ENCODE measurements at places on chromosomes 2 and 18.

GRCh38 chr2:135144343-135144742 lies 92.3 kb downstream of the RAB3GAP1 start:
- DNase-seq = no peak

DNA sequence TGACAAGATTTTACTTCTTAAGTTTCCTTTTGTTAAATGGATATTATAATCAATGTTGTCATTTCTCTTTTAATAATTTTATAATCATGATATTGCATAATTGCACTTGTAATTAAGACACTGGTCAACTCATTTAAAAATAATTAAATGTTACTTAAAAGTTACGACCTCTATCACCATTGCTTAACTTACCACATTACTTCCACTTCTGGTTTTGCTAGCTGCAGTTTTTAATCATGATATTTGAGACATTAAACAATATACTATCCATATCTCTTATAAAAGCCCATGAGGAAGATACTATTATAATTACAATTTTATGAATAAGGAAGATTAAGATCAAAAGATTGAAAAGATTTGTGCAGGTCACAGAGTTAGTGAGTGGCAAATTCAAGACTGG lies 502.0 kb downstream of the RNF144A start:
- DNase-seq = peak; percentile 7

- no peak for DNase-seq
These were observed 46.2 kb downstream of the UNC80 start for GRCh38 chr2:209817844-209818271.

- DNase-seq = no peak
These were observed 35.9 kb downstream of the EPC2 start for GRCh38 chr2:148680462-148680861.

DNA sequence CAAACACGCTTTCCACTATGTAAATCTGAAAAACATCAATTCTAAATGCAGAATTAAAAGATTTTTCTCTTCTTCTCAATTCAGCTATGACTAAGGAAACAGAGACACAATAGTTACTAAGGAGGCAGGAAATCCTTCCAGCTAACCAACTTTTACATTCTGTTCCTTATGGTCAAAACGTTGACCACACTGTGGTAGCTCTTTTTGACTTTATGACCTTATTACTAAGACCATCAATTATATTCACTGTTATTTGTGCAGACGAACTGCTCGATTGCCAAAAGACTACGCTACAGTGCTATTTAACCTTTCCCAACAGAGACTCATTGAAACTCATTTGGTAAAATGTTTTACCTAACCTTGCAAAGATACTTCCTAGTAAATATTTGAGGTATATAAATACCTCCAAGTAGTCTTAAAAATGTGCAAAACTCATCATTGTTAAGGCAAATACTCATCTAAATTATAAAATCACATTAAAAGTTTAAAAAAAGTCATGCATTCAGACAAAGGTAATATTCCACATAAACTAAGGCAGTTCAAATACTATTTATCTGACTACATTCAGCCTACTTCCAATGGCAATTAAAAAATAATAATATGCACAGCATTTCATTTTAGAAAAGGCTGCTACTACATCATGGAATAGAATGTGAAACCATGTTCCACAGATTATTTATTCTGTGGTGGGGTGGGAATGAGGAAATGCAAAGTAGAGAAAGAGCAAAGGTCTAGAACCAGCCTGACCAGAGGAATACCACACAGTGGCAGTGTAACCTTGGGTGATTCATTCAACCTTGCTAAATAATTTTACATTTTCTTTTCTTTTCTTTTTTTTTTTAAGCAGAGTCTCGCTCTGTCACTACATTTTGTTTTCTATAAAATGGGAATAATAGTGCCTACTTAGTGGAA lies 139.9 kb downstream of the THADA start:
- DNase-seq = peak; percentile 48

DNA sequence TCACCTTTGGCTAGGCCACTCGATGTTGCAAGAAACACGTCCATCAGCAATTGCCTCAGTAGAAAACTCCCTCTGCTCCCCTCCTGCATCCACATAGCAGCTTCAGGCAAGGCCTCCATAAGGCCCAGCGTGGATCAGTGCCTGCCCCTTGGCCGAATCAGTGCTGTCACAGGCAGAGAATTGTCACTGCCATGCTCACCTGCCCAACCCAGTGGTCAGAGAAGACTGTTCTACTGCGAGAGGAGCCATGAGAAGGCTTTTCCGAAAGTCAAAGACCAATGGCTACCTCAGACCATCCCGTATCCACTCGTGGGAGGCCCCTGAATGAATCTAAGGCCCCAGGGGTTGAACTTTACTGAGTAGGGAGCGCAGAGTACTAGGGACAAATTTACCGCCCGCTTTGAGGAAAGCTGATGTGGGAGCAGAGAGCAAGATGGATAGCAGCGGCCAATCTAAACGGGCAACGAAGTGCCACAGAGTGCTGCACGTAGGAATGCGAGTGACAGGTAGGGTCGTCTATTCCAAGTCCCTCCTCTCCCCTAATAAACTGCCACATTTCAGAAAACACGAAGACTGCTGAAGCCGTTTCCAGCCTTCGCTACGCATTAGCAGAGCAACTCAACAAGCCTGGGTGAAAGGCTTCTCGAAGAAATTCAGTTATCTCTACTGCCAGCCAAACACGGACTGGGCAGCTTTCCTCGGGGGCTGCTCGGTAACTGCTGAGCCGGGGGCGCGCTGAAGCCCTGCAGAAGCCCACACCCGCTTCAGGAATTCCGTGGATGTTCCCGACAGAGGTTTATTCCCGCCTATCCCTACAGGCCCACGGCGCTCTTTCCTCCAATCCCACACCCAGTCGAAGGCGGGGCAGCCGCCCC lies 968 bp upstream of the RALBP1 start:
- no peak for DNase-seq

DNA sequence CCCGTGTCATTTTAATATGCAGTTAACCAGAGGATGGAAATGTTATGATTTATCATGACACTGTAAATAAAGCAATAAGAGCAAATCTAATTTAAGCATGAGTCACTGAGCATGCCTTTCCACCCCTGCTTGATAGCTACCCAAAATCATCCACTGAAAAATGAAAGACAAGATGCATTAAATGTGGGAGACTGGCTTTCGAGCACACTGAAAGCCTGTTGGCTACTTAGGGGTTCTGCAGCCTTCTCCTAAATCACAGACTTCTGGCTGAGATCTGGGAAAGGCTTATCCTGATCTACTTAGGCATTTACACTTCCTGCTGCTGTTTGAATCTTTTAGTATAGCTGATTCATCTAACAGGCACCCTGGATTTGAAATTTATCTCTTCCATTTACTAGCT lies 778.3 kb upstream of the CDH7 start:
- DNase-seq = no peak

DNA sequence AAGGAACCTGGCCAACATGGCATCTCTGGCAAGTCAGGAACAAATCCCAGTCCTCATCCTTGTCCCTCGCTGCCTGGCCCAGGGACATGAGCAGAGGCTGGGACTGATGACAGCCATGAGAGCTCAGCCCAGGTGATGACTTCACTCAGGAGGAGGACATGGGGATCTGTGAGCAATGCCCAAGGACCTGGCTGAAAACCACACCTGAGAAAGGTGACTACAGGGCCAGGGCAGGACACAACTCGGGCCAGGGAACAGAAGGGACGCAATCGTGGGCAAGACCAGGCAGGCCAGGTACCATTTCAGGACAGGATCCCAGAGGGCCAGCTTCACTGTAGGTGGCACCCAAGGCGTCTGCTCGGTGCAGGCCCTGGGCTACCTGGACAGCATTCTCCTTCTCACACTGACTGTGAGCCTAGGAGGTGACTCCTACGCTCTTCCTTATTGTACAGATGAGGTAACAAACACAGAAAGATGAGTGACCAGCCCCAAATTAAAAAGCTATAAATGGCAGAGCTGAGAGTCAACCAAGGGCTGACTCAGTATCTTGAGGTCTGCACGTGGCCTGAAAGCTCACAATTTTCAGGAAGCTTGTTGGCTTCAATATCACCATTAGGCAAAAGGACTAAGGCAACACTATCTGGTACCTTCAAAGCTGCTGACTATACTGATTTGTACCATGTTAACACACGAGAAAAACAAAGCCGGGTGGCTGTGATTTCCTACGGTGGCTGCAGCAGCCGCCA lies 141.1 kb downstream of the EIPR1 start:
- DNase-seq = no peak

GRCh38 chr18:41645589-41646360 lies 309.3 kb upstream of the PIK3C3 start:
- peak; percentile 61 for DNase-seq

DNA sequence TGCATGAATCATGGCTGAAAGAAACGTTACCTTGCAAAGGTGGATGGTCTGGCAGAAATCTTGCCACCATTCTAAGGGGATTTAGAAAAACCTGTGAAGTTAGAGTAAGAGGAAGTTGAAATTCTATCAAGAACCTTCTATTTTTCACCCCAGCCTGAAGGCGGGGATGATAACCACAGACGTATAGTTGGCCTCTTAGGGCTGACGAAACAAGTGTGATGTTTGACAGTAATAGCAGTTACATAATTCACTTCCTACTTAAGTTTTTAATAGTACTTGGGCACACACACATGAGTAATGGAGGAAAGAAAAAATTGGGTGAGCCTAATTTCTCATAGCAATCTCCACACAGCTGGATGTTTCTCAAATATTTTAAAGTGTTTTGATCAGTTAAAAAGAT lies 336.6 kb upstream of the SALL3 start:
- DNase-seq = peak; percentile 23

GRCh38 chr2:37764739-37765138 lies 93.3 kb upstream of the CDC42EP3 start:
- no peak for DNase-seq

GRCh38 chr2:222311319-222311977 lies 12.7 kb upstream of the PAX3 start:
- DNase-seq = no peak

DNA sequence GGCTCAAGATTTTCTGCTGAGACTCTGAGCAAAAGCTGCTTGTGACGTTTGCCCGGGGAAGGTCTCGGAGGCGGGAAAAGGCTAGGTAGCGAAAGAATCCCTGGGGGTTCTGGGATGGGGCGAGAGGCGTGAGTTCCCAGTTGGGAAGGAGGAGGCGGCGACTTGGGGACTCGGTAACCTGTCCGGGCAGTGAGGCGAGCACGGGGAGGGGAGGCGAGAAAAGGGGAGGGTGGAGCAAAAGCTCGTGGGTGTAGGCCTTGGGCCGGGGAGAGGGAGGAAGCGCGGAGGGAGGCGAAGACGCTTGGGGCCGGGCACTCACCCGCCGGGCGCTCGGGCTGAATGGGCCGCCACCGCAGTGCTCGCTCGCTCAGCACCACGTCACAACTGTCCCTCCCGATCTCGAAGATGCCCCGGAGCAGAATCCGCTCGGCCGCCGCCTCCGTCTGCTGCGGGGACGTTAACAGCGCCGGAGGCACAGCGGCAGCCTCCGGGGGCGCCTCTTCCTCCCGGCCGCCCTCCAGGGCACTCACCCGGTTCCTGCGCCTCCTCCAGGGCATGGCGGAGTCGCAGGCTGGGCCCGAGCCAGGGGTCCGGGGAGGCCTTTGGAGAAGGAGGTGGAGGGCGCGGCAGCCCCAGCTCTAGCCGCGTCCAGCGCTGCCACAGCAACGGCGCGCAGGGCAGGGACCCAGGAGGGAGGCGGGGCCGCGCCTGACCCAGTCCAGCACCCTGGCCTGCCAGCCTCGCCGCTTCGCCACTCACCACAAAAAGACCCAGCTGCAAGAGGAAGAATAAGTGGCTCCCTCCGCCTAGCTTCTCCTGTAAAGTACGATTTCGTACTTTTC lies at the start of gene CERKL:
TSS of gene CERKL (minus strand) at position 656 of the 842 bp plus-strand sequence. CDS start at position 557, 99 bp downstream.
- no peak for DNase-seq

GRCh38 chr2:200203381-200203827 lies 103.1 kb upstream of the SPATS2L start:
- no peak for DNase-seq

GRCh38 chr2:56230156-56230555 lies 46.4 kb downstream of the CCDC85A start:
- no peak for DNase-seq

GRCh38 chr2:105431367-105432043 lies 32.7 kb upstream of the FHL2 start:
- no peak for DNase-seq

DNA sequence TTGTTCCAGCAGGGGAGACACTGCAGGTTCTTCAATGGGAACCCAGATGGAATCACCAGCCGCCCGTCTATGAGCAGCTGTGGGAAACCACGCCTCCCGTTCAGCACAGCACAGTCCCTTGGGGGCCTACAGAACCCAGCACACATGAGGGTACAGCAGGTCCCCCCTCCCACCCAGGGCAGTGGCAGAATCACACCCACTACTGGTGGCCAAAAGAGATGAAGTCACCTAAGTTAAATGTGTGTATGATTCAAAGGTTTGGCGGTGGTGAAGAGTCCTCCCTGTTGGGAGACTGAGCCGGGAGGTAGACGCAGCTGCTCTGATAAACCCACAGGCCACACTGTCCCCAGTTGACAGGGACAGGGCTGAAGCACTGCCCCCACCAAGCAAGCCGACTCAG lies 44.3 kb downstream of the L3MBTL4 start:
- DNase-seq = no peak
